ENCODE measurements at places on chromosomes 12 and 14.
A peak's percentile ranks its signal among the peaks of the same experiment; 100 is the strongest.

GRCh38 chr14:75295061-75295461 lies 16.4 kb downstream of the FOS start:
- DNase-seq, result no peak

GRCh38 chr12:28893856-28894255 lies 255.2 kb upstream of the FAR2 start:
- DNase-seq, result no peak

- DNase-seq, result no peak
These were observed 94.4 kb downstream of the PPHLN1 start for GRCh38 chr12:42420395-42420794.

DNA sequence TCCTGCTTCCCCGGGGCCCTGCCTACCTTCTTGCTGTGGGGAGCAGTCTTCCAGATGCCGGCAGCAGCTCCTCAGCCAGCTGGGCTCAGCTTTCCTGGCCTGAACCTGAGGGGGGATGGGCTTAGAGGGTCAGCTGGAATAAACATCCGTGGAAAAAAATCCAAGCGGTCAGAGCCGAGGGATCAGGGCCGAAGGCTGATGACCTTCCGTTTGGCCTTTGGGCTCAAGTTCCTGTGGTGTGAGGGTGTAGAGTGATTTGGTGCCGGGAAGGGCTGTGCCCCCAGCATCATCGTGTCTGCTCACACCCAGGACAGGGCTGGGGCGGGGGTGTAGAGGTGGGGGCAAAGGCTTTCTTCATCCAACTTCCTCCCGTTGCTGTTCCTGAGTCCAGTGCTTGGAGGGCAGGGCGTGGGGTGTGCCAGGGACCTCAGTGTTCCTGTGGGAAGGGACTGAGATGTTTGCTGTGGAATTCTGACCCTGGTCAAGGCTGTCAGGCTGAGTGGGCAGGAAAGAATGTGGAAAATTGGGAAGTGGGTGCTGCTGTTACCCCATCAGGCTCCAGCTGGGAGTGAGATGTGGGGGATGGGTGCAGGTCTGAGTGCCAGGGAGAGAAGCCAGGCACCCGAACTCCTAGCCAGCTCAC lies 2.6 kb downstream of the SMIM41 start:
- DNase-seq, result no peak

GRCh38 chr12:49332891-49333371 lies 4.1 kb downstream of the C1QL4 start:
- DNase-seq, result no peak

GRCh38 chr12:87678453-87678852 lies 350.7 kb downstream of the C12orf50 start:
- no peak for DNase-seq

DNA sequence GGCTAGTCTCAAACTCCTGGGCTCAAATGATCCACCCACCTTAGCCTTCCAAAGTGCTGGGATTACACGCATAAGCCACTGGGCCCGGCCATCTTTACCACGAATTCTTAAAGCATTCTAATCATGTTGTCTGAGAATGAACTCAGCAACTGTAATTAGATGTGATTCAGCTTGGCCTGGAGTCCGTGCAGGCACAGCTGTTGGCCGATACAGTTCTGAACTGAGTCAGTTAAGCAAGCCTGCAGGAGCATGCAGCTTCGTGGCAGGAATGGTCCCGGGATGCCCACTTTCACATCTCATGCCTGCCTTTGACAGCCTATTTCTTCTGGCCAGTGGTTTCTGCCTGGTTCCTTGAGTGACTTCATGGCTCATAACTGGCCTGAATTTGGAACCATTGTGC lies 194.1 kb downstream of the ANO6 start:
- no peak for DNase-seq

- peak; percentile 67 for DNase-seq
These were observed 846.7 kb downstream of the TMEM121 start for GRCh38 chr14:106372870-106373652.
